GM23248 (cell line): ENCODE measurements at places on chromosomes 3 and 15. TPM values are rescaled to one million over a fixed set of nuclear protein-coding genes. Genes with fewer than 3 reads are reported as not detected.
A peak's percentile ranks its signal among the peaks of the same experiment; 100 is the strongest.

Gene UROC1
- not detected in 2 replicates for total RNA-seq

- H3K4me1 ChIP-seq: peaks cover 23% of the 10 kb centered on the region
- H3K36me3 ChIP-seq: no peaks in the 10 kb centered on the region
- H3K27ac ChIP-seq: peak overlapping the region; percentile 95
- H3K27me3 ChIP-seq: no peaks in the 10 kb centered on the region
- peak overlapping the region; percentile 39 for H3K4me3 ChIP-seq
Measured at GRCh38 chr15:63501256-63502089, 2.9 kb upstream of the USP3 start.

Gene SEMA6D
- total RNA-seq: 1.4 TPM in 2 replicates

Gene LRRIQ4
- total RNA-seq: not detected in 2 replicates

- no peak overlapping the region for H3K27ac ChIP-seq
- DNase-seq: no peak
- no peak overlapping the region for H3K4me3 ChIP-seq
Measured at GRCh38 chr3:129424185-129424841, 4.1 kb downstream of the EFCAB12 start.

GRCh38 chr3:23959135-23959900 is 14.2 kb downstream of the NR1D2 start:
- peaks cover 27% of the 10 kb centered on the region for H3K4me1 ChIP-seq
- no peaks in the 10 kb centered on the region for H3K27me3 ChIP-seq
- H3K27ac ChIP-seq: peak overlapping the region; percentile 79

DNA sequence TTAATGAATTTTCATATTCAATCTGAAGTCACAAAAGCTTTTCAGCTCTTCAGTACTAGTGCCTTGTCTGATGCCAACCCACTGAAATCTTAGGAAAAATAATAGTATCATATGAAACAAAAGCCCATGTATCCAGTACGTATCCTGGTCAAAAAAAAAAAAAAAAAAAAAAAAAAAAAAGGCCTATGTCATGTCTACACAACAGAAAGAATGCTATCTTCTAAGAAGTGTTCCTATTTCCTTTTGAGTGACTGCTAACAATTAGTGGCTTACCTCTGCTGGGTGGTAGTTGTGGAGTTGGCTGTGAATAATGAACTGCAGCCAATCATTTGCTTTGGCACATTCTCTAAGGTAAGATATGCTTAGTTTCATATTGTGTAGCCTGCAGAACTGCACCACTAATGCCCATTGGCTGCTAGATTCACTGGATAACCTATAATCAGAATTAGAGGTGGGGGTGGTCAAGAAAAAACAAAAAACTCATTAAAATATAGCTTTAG is 59.6 kb downstream of the EIF3J start:
- no peak for DNase-seq
- no peak overlapping the region for H3K4me3 ChIP-seq
- peaks cover 57% of the 10 kb centered on the region for H3K36me3 ChIP-seq
- H3K4me1 ChIP-seq: no peaks in the 10 kb centered on the region

- no peak for DNase-seq
- H3K4me3 ChIP-seq: peak overlapping the region; percentile 87
- H3K4me1 ChIP-seq: peaks cover 14% of the 10 kb centered on the region
Measured at GRCh38 chr3:101512396-101512645, 691 bp downstream of the SENP7 start.

Gene TIMP4
- 0.54 TPM in 1 of 2 replicates, not detected in the other for total RNA-seq

- peaks cover 36% of the 10 kb centered on the region; the same call in 1 of the 2 replicates for H3K27me3 ChIP-seq
- no peak overlapping the region for H3K4me3 ChIP-seq
- no peak for DNase-seq
Measured at GRCh38 chr3:66962664-66963063, 35.4 kb upstream of the KBTBD8 start.

GRCh38 chr15:38202361-38202760 is 50.3 kb upstream of the SPRED1 start:
- no peaks in the 10 kb centered on the region for H3K36me3 ChIP-seq
- H3K27ac ChIP-seq: no peak overlapping the region
- peak; percentile 9 for DNase-seq
- H3K4me3 ChIP-seq: no peak overlapping the region

Gene UBAP1L
- 0.43 and 0.63 TPM in 2 replicates for total RNA-seq

Gene MED12L
- 0.13 and 0.32 TPM in 2 replicates for total RNA-seq

DNA sequence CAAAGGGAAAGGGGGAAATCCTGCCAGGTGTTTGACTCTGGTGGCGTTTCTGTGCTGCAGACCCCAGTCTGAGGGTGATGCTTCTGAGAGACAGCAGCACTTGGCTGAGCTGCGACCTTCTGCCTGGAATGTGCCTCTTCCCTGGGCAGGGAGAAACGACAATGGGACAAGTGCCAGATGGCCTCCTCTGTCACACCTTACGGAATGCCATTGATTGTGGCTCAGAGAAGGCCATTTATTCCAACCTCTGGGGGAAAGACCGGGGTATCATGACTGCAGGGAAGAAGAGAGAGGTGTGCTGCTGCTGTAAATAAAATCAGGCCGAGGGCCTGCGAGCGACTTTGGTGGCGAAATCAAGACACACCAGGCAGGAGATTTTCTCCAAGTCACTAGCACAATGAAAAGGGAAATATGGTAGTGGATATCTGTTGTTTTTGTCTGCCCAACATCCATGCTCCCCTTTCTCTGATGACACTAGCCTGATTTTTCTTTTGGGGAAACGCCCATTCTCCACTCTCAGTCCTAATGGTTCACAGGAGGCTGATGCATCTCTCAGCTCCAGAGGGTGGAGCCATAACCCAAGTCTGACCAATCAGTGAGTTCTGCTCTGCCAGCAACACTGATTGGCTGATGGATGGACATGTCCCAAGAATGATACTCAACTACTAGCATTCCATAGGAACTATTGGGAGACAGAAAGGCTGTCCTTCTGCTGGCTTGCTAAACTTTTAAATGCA is 336.1 kb downstream of the FOXP1 start:
- peak; percentile 43 for DNase-seq
- H3K27me3 ChIP-seq: no peaks in the 10 kb centered on the region
- no peaks in the 10 kb centered on the region for H3K36me3 ChIP-seq
- H3K4me3 ChIP-seq: no peak overlapping the region
- no peak overlapping the region for H3K27ac ChIP-seq

DNA sequence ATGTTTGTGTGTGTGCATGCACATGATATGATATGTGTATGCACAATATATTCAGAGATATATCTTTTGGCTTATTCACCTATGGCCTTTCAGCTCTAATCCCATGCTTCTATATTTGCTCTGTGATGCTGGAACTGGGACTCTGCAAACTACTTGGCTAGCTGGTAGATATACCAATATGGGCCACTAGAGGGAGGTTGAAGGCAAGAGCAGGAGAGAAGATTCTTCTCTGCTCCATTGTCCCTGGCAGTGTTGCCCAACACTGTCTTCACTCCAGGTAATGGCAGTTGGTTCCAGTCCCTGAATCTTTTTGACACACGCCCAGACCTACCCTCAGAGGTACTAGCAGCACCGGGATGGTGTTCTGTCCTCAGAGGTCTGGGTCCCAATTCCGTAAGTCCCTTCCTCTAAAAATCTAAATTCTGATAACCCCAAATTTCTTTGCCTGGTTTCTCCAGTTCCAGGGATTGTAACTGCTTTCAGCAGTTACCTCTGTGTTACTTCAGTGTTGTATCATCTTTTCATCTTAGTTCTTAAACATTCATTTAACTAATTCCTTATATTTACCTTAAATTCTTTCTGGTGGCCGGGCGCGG is 44.7 kb downstream of the GTPBP8 start:
- H3K36me3 ChIP-seq: no peaks in the 10 kb centered on the region
- H3K27ac ChIP-seq: no peak overlapping the region
- no peak overlapping the region for H3K4me3 ChIP-seq

GRCh38 chr3:5098346-5098745 is 23.7 kb upstream of the ARL8B start:
- H3K4me1 ChIP-seq: no peaks in the 10 kb centered on the region
- no peak for DNase-seq
- no peaks in the 10 kb centered on the region for H3K36me3 ChIP-seq
- no peak overlapping the region for H3K4me3 ChIP-seq

Gene NRROS
- 0.22 TPM in 1 of 2 replicates, not detected in the other for total RNA-seq

Gene COPS2
- 58.0 and 80.2 TPM in 2 replicates for total RNA-seq

DNA sequence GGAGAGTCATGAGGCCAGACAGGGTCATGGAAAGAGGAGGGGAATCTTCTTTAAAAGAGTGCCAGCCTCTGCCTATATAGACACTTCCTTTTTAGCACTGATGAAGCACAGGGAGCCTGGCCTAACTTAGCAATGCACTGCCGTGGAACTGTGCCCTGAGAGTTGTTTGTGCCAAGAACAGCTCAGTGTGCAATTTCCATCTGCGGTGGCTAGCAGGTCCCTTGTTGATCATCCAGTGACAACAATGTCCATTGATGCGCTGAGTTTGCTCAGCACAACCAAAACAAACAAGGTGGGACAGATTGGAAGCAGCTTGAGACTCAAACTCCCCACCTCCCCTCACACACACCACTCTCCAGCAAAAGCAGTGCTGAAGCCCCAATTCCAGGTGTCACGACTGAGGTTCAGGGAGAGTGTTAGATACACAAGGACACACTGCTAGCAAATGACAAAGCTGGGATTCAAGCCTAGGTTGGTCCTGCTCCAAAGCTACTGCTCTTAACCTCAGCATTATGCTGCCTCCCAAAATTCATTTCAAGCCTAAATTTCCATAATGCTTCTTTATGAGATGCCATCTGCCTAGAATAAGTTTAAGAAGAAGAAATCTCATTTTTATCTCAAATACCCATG is 316.6 kb upstream of the UBE2E2 start:
- no peak for DNase-seq
- peaks cover 2% of the 10 kb centered on the region; the same call in 1 of the 2 replicates for H3K27me3 ChIP-seq
- no peak overlapping the region for H3K27ac ChIP-seq
- no peaks in the 10 kb centered on the region for H3K36me3 ChIP-seq
- no peaks in the 10 kb centered on the region for H3K4me1 ChIP-seq

DNA sequence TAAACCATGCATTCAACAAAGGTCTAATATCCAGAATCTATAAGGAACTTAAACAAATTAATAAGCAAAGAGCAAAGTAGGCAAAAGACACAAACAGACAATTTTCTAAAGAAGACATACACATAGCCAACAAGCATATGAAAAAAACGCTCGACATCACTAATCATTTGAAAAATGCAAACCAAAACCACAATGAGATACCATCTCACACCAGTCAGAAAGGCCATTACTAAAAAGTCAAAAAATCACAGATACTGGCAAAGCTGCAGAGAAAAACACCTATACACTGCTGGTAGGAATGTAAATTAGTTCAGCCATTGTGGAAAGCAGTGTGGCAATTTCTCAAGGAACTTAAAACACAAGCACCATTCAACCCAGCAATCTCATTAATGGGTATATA is 53.8 kb downstream of the FSIP1 start:
- no peaks in the 10 kb centered on the region for H3K36me3 ChIP-seq
- H3K27me3 ChIP-seq: no peaks in the 10 kb centered on the region
- H3K4me1 ChIP-seq: no peaks in the 10 kb centered on the region
- no peak for DNase-seq

- no peak for DNase-seq
- no peaks in the 10 kb centered on the region for H3K4me1 ChIP-seq
- H3K27me3 ChIP-seq: no peaks in the 10 kb centered on the region
- no peak overlapping the region for H3K27ac ChIP-seq
- no peak overlapping the region for H3K4me3 ChIP-seq
- H3K36me3 ChIP-seq: peaks cover 11% of the 10 kb centered on the region; the same call in 1 of the 2 replicates
Measured at GRCh38 chr3:105770410-105770809, 98.4 kb downstream of the CBLB start.

- no peak for DNase-seq
- H3K4me1 ChIP-seq: no peaks in the 10 kb centered on the region
- no peak overlapping the region for H3K4me3 ChIP-seq
- H3K27me3 ChIP-seq: no peaks in the 10 kb centered on the region
- no peaks in the 10 kb centered on the region for H3K36me3 ChIP-seq
Measured at GRCh38 chr3:7285505-7285904, 424.6 kb downstream of the GRM7 start.

GRCh38 chr15:71337197-71337845 is 222.1 kb downstream of the THSD4 start:
- H3K27me3 ChIP-seq: no peaks in the 10 kb centered on the region
- H3K27ac ChIP-seq: no peak overlapping the region
- no peak overlapping the region for H3K4me3 ChIP-seq
- no peak for DNase-seq
- H3K36me3 ChIP-seq: no peaks in the 10 kb centered on the region; the same call in 1 of the 2 replicates

Gene SERINC4
- not detected in 2 replicates for total RNA-seq

- DNase-seq: no peak
- H3K4me3 ChIP-seq: no peak overlapping the region
- no peaks in the 10 kb centered on the region for H3K27me3 ChIP-seq
- no peaks in the 10 kb centered on the region for H3K36me3 ChIP-seq
Measured at GRCh38 chr3:40499952-40500351, 5.9 kb upstream of the ZNF620 start.

DNA sequence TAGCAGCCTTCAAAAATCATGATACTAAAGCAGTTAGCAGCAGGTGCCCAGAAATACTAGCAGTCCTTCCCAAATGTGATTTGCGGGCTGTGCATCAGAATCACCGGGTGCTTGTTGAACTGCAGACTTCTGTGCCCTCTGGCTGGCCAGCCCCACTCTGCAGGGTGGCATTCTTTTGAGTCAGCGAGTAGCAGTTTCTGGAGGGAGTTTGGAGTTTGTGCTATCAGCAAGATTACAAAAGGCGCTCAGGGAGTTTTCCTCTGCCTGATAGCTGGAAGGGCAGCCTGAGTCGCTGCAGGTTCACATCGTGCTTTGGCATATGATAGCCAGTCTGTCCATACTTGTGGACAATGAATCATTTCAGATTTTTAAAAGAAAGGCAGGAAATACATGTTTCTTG is 57.6 kb downstream of the CLDN11 start:
- no peaks in the 10 kb centered on the region for H3K36me3 ChIP-seq
- H3K27me3 ChIP-seq: no peaks in the 10 kb centered on the region
- peaks cover 5% of the 10 kb centered on the region; the same call in 1 of the 2 replicates for H3K4me1 ChIP-seq
- no peak overlapping the region for H3K4me3 ChIP-seq

- H3K4me3 ChIP-seq: no peak overlapping the region
- no peak for DNase-seq
- no peaks in the 10 kb centered on the region for H3K36me3 ChIP-seq
- peaks cover 6% of the 10 kb centered on the region; the same call in 1 of the 2 replicates for H3K27me3 ChIP-seq
- H3K4me1 ChIP-seq: peaks cover 14% of the 10 kb centered on the region
Measured at GRCh38 chr15:51709031-51709430, 27.7 kb downstream of the SCG3 start.

Gene PHLDB2
- total RNA-seq: 60.6 and 63.9 TPM in 2 replicates

DNA sequence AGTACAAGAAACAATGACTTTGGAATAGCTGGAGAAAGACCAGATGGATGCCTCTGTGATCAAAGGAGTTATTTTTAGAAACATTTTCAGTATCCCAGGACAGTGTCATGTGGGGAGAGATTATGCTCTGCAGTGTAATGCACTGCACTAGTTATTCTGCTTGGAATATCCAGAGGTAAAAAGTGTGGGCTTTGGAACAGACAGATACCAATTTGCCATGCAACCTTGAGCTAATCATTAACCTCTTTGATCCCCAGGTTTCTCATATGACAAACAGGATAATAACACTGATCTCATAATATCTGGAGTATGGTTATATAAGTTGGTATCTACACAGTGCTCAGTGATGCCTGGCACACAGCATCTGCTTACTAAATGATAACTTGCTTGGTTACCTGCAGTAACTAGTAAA is 12.2 kb upstream of the SLC7A14 start:
- no peak for DNase-seq
- H3K27ac ChIP-seq: no peak overlapping the region
- H3K4me1 ChIP-seq: no peaks in the 10 kb centered on the region
- no peaks in the 10 kb centered on the region for H3K36me3 ChIP-seq
